ENCODE measurements at places on chromosomes 4 and X.

DNA sequence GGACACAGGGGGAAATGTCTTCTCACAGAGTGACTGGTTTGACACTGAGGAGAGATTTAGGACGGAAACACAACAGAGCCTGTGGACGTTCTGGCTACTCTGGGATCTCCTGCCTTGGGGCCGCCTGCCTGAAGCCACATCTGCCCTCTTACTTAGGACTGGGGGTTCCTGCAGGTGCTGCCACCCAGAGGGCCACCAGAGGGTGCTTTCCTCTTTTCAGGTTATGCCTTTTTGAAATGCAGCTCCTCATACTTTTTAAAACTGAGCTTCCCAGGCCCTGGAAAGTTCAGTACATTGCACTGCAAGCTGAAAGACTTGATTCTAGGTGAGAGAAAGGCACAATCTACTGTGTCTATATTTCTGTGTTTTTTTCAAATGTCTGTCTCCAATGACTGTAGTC is 92.2 kb upstream of the PGRMC2 start:
- no peak for DNase-seq

GRCh38 chr4:7822877-7823276 is 116.8 kb downstream of the AFAP1 start:
- no peak for DNase-seq

DNA sequence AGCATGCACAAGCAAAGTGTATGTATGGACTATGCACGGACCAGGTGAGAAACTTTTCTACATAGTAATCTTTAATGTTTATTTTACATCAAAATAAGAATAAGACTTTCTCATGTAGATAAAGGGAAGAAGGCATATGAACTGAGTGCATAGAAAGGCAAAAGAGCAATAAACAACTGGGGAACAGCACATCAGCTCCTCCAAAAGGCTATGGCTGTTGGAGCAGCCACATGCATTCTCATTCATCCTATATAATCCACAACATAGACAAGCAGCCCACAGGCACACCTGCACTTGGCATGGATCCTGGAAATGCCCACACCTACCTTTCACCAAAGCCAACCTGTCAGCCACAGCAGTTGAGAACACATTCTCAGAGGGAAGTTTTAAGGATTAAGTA is 586.9 kb upstream of the INTU start:
- no peak for DNase-seq

DNA sequence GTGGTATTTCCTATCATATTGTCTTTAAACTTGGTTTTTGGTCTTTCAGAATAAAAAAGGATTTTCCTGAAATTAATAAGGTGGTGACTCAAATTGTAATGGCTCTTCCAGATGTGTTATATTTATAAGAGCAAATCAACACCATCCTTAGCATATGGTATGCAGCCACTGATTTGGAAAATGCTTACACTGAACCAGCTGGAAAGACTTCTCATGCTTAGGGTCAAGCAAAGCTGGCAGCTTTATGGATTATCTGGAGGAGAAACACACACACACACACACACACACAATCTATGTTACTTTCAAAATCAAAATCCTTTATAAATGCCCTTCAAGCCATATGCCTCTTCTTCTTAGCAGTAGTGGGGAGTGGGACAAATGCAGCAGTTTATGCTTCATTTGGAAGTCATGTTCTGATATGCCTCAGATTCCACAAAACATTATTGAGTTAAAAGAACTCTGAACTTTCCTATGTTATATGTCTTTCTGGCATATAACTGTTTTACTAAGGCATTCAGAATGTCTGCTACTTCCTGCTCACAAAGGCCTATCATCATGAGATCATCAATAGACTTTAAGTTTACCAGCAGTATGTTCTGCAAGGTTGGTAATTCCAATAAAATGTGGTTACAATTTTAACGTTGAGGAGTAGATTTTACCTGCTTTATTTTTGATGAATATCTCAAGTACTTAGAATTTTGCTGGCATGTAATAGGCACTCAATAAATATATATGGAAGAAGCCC is 72.9 kb upstream of the PRDM5 start:
- no peak for DNase-seq

GRCh38 chrX:116232833-116233232 is 62.3 kb downstream of the AGTR2 start:
- DNase-seq, result no peak

Measured in activated T-cell treated with anti-CD3 and anti-CD28 coated beads for 24 hours (primary cell).